ENCODE measurements at places on chromosomes 3 and 15. TPM values are rescaled to one million over a fixed set of nuclear protein-coding genes. Genes with fewer than 3 reads are reported as not detected.

Gene PPCDC
- 74.1 TPM for total RNA-seq

Gene ROPN1
- total RNA-seq, result not detected

Gene MYL3
- not detected for total RNA-seq

Gene TLR9
- total RNA-seq, result not detected

GRCh38 chr15:80891006-80891405, 98.6 kb downstream of the MESD start:
- no peak for DNase-seq

- DNase-seq, result no peak
Observed at GRCh38 chr3:3305084-3305483, 125.6 kb upstream of the CRBN start.

- no peak for DNase-seq
Observed at GRCh38 chr3:123002100-123002748, 25.3 kb downstream of the SEMA5B start.

DNA sequence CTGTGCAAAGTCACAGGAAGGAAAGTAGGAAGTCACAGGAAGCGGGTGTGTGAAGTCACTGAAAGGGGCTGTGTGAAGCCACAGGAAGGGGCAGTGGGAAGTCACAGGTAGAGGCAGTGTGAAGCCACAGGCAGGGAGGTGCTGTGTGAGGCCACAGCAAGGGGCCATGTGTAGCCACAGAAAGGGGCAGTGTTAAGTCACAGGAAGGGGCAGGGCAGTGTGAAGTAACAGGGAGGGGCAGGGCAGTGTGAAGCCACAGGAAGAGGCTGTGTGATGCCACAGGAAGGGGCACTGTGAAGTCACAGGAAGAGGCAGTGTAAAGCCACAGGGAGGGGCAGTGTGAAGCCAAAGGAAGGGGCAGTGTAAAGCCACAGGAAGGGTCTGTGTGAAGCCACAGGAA, 36.5 kb downstream of the GASK1A start:
- DNase-seq, result no peak

DNA sequence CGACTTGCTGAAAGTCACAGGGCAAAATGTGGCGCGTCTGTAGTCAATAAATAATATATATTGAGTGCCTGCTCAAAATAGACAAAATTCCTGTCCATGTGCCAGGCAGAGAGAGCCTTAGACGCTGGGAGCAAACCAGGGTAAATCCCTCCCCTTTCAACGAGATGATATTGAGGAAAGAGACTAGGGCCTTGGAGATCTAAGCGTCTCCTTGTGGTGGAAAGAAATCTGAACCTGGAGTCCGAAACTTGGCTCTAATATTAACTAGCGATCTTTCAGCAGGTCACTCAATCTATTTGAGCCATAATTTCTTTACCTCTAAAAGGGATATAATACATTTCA, 348 bp upstream of the DPP8 start:
- no peak for DNase-seq

GRCh38 chr15:90924375-90924774, 8.0 kb downstream of the HDDC3 start:
- DNase-seq, result no peak

- no peak for DNase-seq
Observed at GRCh38 chr15:80441714-80442113, 37.5 kb downstream of the ARNT2 start.

DNA sequence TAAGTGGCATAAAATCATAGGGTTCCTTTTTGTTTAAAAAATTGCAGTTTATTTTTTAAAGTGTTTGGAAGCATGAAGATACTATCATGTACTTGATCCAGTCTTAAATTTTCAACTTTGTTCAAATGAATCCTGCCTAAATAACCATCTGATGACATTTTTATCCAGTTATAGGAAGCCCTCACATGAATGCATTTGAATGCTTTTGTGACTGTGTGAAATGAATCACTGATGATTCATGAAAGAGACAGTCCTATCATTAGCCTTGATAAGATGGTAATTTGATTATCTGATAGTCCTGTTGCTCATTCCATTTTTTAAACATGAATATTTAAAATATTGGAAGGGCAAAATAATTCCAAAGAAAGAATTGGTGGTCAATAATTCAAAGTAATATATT, 401.9 kb upstream of the ROBO2 start:
- no peak for DNase-seq

GRCh38 chr3:43194069-43194468, 88.2 kb upstream of the POMGNT2 start:
- no peak for DNase-seq

GRCh38 chr15:79314811-79315210, 3.9 kb downstream of the TMED3 start:
- DNase-seq, result peak; percentile 23

Measured in stomach (tissue), 19 donors.